ENCODE measurements at places on chromosomes 1 and 21. TPM values are rescaled to one million over a fixed set of nuclear protein-coding genes. Genes with fewer than 3 reads are reported as not detected.

GRCh38 chr1:156021093-156021428 lies 310 bp upstream of the SSR2 start:
- peaks cover 9% of the 10 kb centered on the region for H3K4me1 ChIP-seq
- H3K36me3 ChIP-seq = peaks cover 24% of the 10 kb centered on the region
- no peaks in the 10 kb centered on the region for H3K27me3 ChIP-seq
- H3K27ac ChIP-seq = peak overlapping the region; percentile 68
- peak overlapping the region; percentile 81 for H3K4me3 ChIP-seq

DNA sequence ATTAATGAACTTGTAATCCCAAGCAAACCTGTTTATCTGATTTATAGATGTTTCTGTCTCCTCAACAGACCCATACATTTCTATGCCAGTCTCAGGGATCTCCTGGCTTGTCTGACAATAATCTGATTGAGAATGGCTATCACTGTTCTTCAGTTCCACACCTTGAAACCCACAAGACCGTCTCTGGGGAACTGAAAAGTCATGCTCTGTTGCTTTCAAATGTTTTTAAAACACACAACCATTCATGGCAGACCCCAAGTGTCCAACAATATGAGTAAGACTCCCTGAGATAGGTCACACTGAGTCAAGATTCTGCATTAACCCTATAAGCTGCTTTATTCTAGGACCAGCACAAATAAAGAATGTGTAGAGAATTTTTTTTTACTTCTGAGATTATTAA lies 611.2 kb upstream of the PLXNA2 start:
- H3K27ac ChIP-seq = no peak overlapping the region
- no peaks in the 10 kb centered on the region for H3K4me1 ChIP-seq
- no peaks in the 10 kb centered on the region for H3K36me3 ChIP-seq
- H3K4me3 ChIP-seq = no peak overlapping the region
- no peak for DNase-seq

DNA sequence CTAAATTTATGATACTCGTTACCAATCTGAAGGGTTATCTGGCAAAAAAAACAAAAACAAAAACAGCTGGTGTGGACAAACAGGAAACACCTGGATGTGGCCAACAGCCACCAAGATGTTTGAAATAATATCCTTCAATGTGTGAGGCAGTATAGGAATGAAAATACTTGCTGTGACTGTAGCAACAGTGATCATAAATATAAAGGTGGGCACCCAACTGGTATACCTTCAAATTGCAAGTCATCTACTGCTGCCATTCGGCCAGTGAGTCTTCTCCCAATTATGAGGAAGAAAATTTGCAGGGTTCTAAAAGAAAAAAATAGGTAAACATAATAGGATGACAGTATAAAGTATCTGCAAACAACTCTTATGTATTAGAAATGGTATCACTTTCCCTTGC lies 916 bp downstream of the YIPF1 start:
- DNase-seq = no peak
- H3K27ac ChIP-seq = no peak overlapping the region

FAM72C gene
- total RNA-seq = not detected

PAPPA2 gene
- not detected for total RNA-seq

GRCh38 chr1:231186356-231187115 lies 24.7 kb downstream of the TRIM67 start:
- peaks cover 4% of the 10 kb centered on the region for H3K27me3 ChIP-seq
- no peak overlapping the region for H3K4me3 ChIP-seq
- no peak overlapping the region for H3K27ac ChIP-seq
- H3K36me3 ChIP-seq = no peaks in the 10 kb centered on the region
